Pulmonary artery endothelial cell (primary cell): ENCODE measurements at places on chromosomes 12 and 14. TPM values are rescaled to one million over a fixed set of nuclear protein-coding genes. Genes with fewer than 3 reads are reported as not detected.

The C14orf119 gene
- total RNA-seq = 48.5 and 52.5 TPM in 2 replicates

The FOXA1 gene
- 0.07 TPM in 1 of 2 replicates, not detected in the other for total RNA-seq

The BIN2 gene
- not detected in 2 replicates for total RNA-seq

The EMP1 gene
- total RNA-seq = 144 and 167 TPM in 2 replicates

The VASH1 gene
- 94.6 and 104 TPM in 2 replicates for total RNA-seq

The AGAP2 gene
- 0.07 and 0.11 TPM in 2 replicates for total RNA-seq

The TMEM179 gene
- 0.13 TPM in 1 of 2 replicates, not detected in the other for total RNA-seq

The WNT5B gene
- 0.14 TPM in 1 of 2 replicates, not detected in the other for total RNA-seq

The GPX2 gene
- not detected in 2 replicates for total RNA-seq

The IQSEC3 gene
- total RNA-seq = not detected in 2 replicates

The NRIP2 gene
- not detected in 2 replicates for total RNA-seq

The TAS2R14 gene
- 0.92 and 1.4 TPM in 2 replicates for total RNA-seq

The LIN7A gene
- total RNA-seq = 0.07 and 0.11 TPM in 2 replicates

The MYO1A gene
- total RNA-seq = under 0.01 TPM in 1 of 2 replicates, not detected in the other

The TBX5 gene
- not detected in 2 replicates for total RNA-seq

The TPH2 gene
- total RNA-seq = 0.14 TPM in 1 of 2 replicates, not detected in the other

The HCAR3 gene
- total RNA-seq = not detected in 2 replicates

The FGD6 gene
- total RNA-seq = 15.0 and 17.2 TPM in 2 replicates

The MYF5 gene
- total RNA-seq = not detected in 2 replicates

The NKX2-1 gene
- total RNA-seq = not detected in 2 replicates

The SLC8A3 gene
- total RNA-seq = 0.13 and 0.14 TPM in 2 replicates

The SIX6 gene
- total RNA-seq = not detected in 2 replicates
